NCI-H1105 treated with DMSO at 0.1 percent for 48 hours (cell line): ENCODE measurements at places on chromosomes 3 and 15.
A peak's percentile ranks its signal among the peaks of the same experiment; 100 is the strongest.

DNA sequence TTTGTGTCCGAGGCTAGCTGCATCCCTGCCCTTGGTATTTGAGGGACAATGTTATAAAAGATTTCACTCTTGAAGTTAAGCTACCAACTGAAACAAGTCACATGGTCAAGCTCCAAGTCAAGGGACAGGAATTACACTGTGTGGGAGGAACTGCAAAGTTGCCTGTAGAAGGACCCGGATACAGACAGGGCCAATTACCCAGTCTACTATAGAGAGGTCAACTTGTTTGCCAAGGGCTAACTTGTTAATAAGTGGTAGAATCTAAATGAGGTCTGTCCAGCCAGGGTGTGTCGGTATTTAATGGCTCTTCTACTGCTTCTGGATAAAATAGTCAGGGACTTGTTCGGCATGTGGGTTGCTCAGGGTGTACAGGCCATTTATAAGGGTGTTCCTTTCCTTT, 55.7 kb downstream of the PTPRG start:
- no peak for DNase-seq

DNA sequence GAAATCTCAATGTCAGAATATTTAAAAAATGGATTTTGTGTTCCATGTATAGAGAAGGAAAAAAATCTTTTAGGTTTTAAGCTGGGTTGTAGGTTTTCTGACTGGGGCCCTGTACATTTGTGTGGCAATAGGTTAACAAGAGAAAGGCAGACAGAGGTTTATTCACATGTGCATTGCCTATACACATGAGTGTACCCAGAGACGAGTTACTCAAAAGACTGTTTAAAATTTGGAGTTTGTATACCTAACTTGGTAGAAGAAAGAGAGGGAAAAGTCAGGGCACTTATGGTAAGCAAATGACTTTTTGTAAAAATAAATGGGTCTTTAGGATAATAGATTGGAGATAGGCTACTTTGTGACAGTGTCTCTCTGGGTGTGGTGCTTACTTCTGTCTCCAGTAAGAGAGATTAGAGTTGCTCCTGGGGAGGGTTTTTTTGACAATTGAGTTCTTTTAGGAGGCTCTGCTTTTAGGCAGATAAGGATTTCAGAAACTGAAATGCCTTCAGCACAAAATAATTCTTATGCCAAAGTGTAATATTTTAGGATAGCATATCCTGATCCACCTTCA, 225.2 kb downstream of the TCF12 start:
- no peak for DNase-seq

DNA sequence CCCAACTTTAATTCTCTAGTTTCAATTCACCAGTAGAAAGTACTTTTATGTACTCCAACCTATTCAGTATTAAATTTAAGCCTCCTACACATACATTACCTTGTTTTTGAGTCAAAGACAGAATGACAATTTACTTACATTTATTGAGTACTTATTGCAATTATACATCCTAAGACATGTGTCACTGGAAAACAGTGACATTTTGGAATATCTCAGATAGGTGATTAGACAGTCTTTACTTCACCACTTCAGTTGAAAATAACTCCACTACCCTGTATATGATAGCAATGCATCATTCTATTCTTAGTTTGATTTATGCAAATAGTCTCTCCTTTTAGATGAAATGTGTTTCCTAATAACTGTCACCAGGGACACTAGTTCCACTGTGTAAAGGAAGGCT, 461.5 kb downstream of the TUSC7 start:
- no peak for DNase-seq

DNA sequence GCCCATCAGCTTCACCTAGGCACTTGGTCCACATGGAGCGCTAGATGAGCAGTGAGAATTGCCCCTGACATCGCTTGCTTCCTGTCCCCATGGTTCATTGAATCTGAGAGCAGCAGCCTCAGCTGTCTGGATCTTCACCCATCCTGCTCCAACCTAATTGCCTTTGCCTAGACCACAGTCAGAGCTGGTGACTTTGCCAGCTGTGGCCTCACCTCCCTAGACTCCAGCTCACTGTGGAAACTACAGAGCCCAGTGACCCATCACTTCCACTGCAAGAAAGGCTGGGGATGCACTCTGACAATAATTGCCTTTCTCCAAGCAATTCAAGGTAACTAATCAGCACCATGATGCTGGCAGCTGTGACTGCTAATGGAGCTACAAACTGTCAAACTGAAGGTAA, 30.6 kb upstream of the SLC6A1 start:
- peak; percentile 83 for DNase-seq

DNA sequence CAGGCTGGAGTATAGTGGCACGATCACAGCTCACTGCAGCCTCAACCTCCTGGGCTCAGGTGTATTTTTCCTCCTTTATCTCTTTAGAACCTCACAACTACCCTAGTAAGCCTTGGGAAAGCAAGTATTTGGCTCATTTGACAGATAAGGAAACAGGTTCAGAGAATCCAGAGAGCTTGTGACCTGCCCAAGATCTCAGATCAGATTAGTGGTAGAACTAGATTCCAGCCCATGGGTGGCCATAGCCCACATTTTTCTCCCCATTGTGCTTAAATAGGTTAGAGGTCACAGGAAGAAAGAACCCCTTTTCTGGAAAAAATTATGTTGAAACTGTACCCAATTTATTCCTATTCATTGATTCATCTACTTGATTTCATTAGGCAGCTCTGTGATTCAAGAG, 64.3 kb downstream of the TSC22D2 start:
- no peak for DNase-seq

GRCh38 chr15:78625606-78626280, 4.9 kb upstream of the CHRNA3 start:
- DNase-seq: peak; percentile 55

- DNase-seq: no peak
Measured at GRCh38 chr3:48432411-48433371, 2.8 kb upstream of the PLXNB1 start.

GRCh38 chr3:11769704-11770476, 76.8 kb downstream of the TAMM41 start:
- DNase-seq: no peak

- DNase-seq: no peak
Measured at GRCh38 chr3:151268267-151269235, 9.8 kb downstream of the P2RY14 start.

DNA sequence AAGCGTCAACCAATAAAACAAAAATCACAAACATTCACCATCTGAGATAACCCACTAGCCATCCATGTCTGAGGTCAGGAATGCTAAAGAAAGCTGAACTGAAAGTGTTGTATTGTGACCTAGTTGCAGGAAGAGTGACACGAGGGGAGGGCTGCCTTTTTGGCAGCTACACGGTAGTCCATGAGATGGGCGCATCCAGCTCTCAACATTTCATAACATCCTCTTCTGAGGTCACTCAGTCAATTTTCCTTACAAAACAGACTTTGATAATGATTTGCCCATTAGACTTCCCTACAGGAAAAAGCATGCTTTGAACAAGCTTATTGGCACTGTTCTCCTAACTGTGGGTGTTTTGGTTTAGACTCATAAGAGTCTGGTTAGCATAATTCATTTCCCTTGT, 15.4 kb upstream of the SHF start:
- no peak for DNase-seq

DNA sequence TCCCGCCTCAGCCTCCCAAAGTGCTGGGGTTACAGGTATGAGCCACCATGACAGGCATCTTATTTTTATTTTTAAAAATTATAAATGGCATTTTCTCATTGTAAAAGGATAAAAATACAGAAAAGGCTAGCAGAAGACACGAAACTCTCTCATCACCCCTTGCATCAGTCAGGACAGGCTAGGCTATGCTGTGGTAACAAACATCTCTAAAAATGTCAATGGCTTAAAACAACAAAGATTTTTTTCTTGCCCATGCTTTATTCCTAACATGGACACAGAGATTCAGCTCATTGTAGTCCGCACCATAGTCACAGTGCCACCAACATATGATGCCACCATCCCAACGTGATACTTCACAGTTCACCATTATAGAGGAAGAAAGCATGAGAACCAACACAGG, 34.0 kb upstream of the SEMA4B start:
- DNase-seq: no peak

GRCh38 chr3:186013312-186013711, 75.5 kb upstream of the TRA2B start:
- no peak for DNase-seq

- no peak for DNase-seq
Measured at GRCh38 chr3:123799544-123800361, 84.4 kb downstream of the MYLK start.

DNA sequence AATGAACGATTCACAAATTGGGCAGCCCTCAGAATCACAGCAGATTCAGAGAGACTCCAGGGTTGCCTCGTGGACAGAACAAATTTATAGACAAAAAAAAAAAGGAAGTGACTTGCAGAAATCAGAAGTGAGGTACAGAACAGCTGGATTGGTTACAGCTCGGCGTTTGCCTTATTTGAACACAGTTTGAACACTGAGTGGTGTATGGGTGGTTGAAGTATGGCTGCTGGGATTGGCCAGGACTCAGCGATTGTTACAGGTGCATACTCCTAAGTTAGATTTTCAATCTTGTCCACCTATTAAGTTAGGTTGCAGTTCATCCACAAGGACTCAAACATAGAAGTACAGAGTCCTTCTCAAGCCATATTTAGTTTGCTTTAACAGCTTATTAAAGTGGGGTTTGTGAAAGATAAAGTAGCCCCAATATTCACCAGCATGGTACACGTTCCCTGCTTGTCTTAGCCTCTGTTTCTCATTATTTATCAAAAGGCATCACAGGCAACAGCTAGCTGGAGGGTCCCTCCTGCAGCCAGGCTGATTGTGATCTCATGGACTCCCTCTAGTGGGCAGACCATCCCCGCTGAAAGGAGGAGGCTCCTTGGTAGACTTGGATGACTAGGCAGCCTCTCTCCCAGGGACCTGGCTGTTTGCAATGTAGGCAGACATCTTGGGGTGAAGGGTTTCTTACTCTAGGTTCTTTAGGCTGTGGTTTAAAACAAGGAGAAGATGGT, 17.6 kb upstream of the ALDH1L1 start:
- DNase-seq: peak; percentile 64

DNA sequence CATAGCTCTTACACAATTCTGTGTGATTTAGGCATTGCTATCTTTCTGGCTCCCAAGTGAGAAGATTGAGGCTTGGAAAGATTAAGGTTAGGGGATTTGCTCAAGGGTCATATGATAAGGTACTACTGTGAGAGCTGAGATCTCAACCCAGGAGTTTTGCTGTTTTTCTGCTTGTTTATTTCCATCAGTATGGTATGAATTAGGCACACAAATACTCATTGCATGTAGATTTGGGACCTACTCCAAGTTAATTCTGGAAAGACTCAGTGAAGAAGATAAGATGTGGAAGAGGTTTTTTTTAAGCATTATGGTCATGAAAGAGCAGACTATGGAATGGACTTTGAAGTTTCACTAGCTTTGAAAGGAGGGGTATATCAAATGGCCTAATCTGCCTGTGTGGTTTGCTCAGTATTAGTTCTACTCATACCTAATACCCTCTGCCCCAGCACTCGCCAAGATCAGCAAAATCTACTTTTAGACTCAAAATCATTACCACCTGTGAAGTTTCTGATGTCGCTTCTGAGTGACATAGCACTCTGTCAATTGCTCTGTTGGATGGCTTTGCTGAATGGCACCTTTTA, 12.5 kb downstream of the MBNL1 start:
- DNase-seq: no peak

- no peak for DNase-seq
Measured at GRCh38 chr3:170642882-170643601, 57.2 kb upstream of the SLC7A14 start.

- no peak for DNase-seq
Measured at GRCh38 chr15:57911247-57911646, 154.3 kb downstream of the ALDH1A2 start.
